ENCODE measurements at places on chromosomes 3 and 15.

DNA sequence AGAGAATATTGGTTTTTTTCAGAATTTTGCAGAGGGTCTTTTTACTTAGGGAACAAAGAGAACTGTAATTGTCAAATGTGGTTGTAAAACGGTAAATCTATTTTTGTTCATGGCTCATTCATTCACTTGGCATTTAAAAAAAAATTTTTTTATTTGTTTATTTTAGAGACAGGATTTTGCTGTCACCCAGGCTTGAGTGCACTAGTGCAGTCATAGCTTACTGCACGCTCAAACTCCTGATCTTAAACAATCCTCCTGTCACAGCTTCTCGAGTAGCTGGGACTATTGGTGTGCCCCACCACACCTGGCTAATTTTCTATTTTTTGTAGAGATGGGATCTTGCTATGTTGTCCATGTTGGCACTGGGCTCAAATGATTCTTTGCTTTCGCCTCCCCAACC is 301.8 kb downstream of the LPP start:
- DNase-seq, result no peak

DNA sequence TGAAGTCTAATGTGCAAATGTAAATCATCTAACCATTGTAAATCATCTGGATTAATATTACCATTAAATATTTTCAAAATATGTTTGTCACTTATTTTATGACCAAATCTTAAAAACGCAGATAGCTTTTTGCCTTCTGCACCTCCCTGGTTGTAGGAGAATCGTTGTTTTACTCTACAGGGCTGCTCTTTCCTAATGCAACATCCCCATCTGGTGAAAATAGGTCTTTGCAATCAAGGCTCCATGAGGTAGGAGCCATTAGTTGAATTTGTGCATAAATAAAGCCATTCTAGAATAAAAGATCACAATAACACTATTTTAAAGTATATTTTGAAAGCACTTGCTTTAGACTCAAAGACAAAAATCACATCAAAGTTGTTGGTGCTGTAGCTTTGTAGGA is 535.6 kb upstream of the AGTR1 start:
- DNase-seq, result peak; percentile 44

DNA sequence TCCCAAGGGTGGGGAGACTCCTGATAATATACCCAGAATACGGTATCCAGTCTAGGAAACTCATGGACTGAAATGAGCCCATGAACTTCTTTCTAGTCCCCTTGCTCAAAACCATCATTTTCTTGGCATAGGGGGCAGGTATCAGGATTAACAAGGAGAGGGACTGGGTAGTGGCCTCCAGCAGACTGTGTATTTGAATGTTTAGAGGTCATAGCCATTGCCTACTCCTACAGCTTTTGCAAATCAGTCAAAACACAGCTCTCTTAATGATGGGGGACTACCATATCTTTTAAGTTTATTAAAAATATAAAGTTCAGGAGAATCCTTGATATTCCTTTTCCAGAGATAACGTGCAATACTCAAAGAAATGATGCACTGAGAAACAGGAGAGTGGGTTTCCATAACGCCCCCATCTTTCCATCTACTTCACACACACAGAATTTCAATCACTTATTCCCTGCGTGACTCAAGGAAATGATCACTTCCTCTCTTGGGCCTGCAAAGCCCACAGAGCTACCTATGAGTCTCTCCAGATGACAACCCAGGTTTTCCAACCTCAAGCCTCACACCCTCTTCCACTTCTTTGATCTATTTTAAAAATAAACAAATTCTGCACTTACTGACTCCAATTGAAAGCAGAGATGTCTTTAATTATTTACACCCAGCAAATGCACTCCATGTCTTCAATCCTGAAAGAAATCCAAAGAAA is 584.0 kb upstream of the LMCD1 start:
- DNase-seq, result no peak

GRCh38 chr3:133295199-133295901 is 104.5 kb upstream of the BFSP2 start:
- peak; percentile 32 for DNase-seq

GRCh38 chr3:186509423-186509822 is 34.8 kb downstream of the CRYGS start:
- DNase-seq, result no peak
